Kidney tubule cell (primary cell): ENCODE measurements at places on chromosomes 4 and X.

GRCh38 chr4:3399277-3400194 lies 42.2 kb upstream of the HGFAC start:
- peak; percentile 40 for DNase-seq

DNA sequence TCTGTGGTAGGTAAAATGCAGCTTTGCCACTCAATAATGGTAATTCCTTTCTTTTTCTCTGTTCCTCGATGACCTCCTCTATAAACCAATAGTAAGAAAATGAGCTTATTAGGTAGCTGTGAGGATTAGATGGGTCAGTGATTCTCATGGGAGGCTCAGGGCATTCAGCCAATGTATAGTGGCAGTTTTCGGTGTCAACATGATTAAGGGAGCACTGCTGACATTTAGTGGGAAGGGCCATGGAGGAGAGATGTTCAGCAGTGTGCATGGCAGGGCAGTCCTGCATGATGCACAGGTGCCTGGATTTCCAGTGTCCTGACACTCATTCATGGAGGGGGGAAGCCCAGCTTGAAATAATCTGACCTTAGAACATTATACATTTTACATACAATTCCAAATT lies 232.8 kb downstream of the PDGFC start:
- DNase-seq, result no peak

DNA sequence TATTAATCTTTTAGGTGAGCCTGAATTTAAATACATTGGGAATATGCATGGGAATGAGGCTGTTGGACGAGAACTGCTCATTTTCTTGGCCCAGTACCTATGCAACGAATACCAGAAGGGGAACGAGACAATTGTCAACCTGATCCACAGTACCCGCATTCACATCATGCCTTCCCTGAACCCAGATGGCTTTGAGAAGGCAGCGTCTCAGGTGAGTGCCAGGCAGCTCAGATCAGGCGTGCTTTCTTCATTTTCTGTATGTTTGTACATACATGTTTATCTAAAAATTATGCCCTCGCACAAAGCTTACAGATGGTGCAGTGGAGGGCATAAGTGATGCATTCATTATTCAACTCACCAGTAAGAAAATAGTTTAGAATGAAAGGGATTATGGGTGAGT lies 85.6 kb downstream of the CPE start:
- DNase-seq, result no peak

DNA sequence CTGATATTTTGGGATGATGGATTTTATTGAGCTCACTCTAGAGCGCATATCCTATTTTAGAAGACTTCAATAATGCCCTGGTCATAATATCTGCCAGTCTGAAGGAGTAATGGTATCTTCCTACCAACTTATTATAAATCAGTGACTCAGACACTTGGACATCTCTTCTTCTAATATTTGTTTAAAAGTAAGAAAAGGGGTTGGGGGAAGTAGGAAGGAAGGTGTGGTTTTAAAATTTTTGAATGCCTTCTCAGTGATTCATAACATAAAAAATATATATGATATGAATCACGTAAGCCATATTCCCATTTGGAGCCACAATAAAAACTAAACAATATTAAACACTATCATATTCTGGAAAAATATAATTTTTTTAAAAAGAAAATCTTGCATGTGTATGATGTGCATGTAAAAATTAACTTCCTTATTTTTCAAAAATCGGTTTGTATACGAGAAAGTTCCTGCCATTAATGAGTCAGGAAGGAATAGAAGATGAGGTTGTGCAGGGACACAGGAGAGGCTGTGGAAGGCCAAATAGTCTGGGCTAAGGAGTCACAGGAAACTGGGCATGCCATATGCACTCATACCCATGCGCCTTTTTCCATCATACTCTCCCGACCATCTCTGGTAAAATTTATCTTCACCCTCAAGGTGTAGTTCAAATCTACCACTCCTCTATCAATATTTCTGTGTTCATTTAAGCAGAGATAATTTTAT lies 286.5 kb downstream of the EPHA5 start:
- peak; percentile 41 for DNase-seq

GRCh38 chr4:146524663-146525062 lies 2.9 kb upstream of the SLC10A7 start:
- DNase-seq, result no peak

DNA sequence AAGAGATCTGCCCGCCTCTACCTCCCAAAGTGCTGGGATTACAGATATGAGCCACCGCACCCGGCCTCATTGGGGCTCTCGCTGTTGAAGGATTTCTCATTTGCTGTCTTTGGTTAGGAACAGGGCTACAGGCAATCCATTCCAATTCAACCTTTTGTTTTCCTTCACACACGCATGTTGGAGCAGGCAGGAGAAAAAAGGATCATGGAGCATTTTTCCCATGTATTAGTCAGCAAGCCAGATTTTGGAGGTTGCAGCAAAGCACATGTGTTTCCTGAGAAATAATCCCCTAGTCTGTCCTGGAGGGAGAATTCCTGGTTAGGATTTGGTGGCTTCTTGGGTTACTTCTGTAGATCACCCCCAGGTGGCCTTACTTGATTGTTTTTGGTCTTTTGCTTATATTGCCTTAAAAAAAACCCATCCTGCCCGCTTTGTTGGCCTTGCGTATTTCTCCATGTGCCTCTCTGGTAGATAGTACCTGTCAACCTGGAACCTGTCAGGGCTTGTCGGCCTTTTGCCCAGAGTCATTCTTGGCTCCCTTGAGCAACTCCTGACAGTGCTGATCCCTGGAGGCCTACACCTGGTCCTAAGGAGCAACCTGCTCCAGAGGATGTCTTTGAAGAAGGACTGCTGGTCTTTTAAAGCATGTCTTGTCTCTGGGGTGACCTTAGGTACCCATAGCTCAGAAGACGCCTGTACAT lies 82.4 kb upstream of the CLCN4 start:
- no peak for DNase-seq

GRCh38 chr4:115844180-115844579 lies 730.8 kb upstream of the NDST4 start:
- no peak for DNase-seq

GRCh38 chr4:159278399-159278798 lies 175.5 kb downstream of the RAPGEF2 start:
- DNase-seq, result no peak

GRCh38 chr4:154450966-154451365 lies 40.6 kb downstream of the DCHS2 start:
- no peak for DNase-seq

DNA sequence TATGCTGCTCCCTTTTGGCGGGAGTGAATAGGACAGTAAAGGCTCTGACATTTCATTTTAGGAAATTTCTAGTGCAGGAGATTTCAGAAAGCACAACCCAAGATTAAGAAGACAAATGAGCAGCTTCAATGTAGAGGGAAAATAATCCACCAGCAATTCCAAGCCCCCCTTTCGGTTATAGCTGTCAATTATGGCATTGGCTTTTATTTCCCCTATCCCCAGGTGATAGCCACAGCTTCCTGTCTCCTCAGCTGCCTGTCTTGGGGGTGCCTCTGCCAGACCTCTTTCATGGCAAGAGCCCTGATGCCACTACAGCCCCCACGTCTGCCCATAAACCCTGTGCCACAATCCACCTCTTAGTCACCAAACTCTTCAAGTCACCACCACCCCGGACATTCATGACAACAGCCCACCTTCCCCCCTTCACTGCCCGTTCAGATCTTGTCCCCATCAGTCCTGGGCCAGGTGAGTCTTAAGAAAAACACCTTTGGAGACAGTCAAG lies 48.4 kb upstream of the CLNK start:
- DNase-seq, result no peak

- peak; percentile 41 for DNase-seq
Measured at GRCh38 chr4:176034499-176034898, 31.1 kb upstream of the WDR17 start.

DNA sequence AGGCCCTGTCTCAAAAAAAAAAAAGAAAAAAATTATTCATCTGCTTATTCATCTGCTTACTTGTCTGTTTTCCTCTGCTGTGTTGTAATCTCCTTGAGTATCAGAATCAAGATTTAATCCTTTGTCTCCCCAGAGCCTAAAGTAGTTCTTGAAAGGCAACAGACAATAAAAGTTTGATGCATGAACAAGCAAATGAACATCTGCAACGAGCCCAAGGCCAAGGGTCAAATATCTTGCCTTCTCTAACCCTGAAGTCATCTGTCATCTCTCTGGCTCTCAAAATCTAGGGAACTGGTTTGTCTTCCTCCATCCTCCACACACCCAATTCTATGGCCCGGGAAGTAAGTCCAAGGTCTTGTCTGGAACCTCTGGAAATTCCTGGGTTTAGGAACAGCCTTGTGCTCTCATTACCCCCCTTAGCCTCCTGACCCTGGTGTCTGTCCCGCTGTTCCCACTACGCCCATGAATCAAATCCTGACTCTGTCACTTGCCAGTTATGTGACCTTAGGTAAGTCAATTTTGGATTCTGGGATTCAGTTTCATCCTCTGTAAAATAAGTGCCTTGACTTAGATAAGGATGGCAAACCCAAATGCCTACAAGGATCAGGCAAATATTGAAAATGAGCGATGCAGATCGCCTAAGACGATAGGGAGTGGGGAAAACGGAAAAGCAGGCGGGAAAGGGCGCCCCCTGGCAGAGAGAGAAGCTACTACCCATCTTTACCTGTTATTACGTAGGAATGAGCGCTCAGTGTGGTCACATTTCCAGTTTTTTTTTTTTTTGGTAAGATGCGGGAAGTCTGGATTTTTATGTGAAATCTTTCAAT lies 102.7 kb upstream of the DHX15 start:
- peak; percentile 22 for DNase-seq
